Substantia nigra (tissue), 51 donors: ENCODE measurements at places on chromosomes 1 and 21.

- no peak for DNase-seq
These were observed 54.8 kb downstream of the PIK3R3 start for GRCh38 chr1:46077644-46078043.

- peak; percentile 87 for DNase-seq
These were observed 450 bp upstream of the POU3F1 start for GRCh38 chr1:38046884-38047602.

DNA sequence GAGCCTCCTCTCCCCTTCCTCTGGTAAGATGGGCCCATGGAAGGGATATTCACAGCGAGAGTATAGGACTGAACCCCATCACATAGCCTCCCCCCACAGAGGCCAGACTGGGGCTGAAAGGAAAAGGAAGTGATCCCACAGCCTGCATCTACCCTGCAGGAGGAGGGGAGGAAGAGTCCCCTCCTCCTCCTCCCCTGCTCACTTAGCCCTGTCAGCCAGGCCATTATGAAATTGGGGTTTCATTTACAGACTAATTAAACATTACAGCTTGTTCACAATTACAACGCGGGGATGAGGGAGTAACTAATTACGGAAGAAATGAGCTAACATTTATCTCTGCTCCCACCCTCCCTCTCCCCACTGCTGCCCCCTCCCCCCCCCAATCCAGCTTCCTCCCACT is 25.4 kb downstream of the DMAP1 start:
- no peak for DNase-seq

GRCh38 chr1:44079566-44079965 is 39.1 kb upstream of the KLF17 start:
- no peak for DNase-seq
